ENCODE measurements at places on chromosomes 7 and 10. TPM values are rescaled to one million over a fixed set of nuclear protein-coding genes. Genes with fewer than 3 reads are reported as not detected.

Gene LDB3
- not detected for total RNA-seq

Gene LIPF
- 0.18 TPM for total RNA-seq

Gene ABCB1
- total RNA-seq = 3.7 TPM

Gene MARVELD1
- 50.3 TPM for total RNA-seq

GRCh38 chr10:79409038-79409725 lies 36.2 kb downstream of the ZCCHC24 start:
- no peak for DNase-seq

- no peak for DNase-seq
These were observed 62.6 kb downstream of the COL13A1 start for GRCh38 chr10:69864321-69864720.

DNA sequence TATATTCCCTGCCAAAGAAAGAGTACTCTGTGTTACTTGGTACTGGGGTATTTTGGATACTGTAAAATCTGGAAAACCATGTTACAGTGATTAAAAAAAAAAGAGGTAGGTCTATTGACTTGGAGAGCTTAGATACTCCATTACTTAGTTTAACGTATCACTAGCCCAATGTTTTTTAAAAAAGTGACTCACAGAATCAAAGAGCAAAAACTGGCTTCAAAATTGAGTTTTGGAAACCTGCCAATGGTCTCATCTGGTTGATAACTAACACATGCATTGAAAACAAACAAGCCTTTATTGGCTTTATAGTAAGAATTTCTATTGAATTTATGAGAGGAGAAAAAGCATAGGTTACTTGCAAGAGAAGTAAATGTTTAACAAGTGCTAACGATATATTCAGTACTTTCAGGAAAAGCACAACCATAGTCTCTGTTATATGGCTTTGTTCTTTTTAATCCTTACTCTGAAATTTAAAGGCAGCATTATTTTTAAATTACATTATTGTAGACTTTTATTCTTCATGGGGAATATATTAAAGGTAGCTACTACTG lies 563.3 kb upstream of the SORCS1 start:
- DNase-seq = peak; percentile 51

- DNase-seq = no peak
These were observed 47.5 kb downstream of the ZNF680 start for GRCh38 chr7:64515330-64515729.

DNA sequence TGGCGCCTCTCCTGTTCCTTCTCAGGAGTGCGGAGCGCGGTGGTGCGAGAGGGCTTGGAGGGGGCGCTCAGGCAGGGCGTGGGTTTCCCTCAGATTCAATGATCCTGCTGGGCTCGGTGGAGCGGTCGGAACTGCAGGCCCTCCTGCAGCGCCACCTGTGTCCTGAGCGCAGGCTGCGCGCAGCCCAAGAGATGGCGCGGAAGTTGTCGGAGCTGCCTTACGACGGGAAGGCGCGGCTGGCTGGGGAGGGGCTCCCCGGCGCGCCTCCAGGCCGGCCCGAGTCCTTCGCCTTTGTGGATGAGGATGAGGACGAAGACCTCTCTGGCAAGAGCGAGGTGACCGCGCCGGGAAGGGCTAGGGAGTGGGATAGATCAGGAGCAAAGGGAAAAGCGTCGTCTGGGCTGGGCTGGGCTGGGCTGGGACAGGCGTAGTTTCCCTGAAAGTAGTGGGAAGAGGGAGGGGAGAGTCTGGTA lies 17.0 kb downstream of the FAM131B start:
- no peak for DNase-seq

- no peak for DNase-seq
These were observed 87.0 kb downstream of the PCGF5 start for GRCh38 chr10:91307489-91307888.

All from glomerular endothelial cell (primary cell).